Activated CD8-positive, alpha-beta memory T cell treated with anti-CD3 and anti-CD28 coated beads for 1 hour (primary cell): ENCODE measurements at places on chromosomes 12 and 14.

DNA sequence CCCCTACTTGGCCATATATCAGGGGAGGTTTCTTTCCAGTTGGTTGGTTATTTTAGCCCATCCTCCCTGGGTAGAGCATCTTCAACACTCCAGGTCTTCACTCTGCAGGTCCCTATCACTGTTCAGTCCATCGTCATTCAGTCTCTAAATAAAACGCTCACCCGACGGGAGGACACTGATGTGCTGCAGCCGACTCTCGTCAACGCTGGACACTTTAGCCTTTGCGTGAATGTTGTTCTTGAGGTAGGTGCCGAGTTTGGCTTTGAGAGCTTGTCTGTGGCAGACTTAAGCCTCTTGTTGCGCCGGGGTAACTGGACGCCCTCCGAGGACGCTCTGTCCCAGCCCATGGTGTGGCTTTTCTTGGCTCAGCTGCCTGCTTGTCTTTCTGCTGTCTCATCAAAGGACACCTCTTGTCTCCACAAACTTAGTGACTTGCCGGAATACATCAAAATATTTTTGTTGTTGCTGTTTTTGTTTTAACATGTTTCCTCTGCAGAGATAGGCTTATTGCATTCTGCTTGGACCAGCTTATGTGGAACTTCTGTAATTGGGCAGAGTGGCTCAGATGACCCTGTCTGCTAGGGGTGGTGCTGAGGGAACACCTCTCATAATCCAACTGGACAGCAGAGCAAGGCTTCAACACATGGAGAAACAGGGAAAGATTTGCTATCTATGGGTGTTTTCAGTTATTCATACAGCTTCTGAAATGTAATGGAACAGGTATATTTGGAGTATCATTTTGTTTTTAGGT lies 26.5 kb downstream of the TCTN1 start:
- DNase-seq: no peak

DNA sequence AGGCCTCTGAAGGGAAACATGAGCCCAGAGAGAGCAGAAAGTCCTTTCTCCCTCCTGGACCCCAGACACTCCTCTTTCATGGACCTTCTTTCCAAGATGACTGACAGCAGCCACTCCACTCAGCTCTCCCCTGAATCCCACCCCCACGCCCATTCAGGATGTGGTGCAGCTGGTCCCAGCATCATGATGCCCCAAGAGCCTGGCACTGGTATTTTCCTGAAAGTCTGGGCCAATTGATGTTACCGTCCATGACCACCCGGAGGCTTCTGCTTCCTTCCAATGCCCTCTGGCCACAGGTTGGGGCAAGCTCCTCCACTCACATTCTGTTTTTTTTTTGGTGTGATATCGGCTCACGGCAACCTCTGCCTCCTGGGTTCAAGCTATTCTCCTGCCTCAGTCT lies 112.6 kb downstream of the CALM1 start:
- no peak for DNase-seq

GRCh38 chr12:118094039-118094438 lies 9.8 kb downstream of the VSIG10 start:
- DNase-seq: no peak

DNA sequence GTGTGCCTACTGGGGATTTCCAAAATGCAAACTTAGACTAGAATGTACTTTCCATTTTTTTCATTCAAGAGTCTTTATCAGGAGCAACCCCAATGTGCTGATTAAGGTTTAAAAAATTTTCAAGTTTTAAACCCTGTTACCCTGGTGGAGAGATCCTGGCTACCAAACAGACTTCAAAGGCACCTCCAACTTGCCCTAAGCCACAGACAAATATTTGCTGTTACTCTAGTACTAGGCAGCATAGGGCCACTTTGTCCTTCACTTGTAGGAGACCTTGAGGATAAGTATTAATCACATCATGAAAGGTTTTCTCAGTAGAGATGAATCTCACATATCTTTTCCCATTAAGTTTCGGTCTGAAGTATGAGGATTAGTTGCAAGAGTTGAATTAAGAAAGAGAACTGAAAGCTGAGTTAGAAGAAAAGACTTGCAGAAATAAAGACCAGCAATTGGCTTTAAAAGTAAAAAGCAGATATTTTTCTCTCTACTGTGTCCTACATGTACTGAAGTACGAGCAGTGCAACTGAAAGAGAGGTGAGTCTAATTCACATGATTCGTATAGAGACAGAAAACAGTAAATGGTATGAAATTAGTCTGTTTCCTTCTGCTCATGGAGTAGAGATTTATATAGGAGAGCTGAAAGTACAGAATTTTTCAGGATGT lies 28.3 kb downstream of the NTN4 start:
- DNase-seq: no peak

GRCh38 chr14:84006643-84007155 lies 1523.2 kb upstream of the FLRT2 start:
- DNase-seq: no peak

- no peak for DNase-seq
Measured at GRCh38 chr14:51507906-51508511, 143.7 kb upstream of the FRMD6 start.

- DNase-seq: no peak
Measured at GRCh38 chr14:58535044-58535443, 102.7 kb upstream of the DACT1 start.

DNA sequence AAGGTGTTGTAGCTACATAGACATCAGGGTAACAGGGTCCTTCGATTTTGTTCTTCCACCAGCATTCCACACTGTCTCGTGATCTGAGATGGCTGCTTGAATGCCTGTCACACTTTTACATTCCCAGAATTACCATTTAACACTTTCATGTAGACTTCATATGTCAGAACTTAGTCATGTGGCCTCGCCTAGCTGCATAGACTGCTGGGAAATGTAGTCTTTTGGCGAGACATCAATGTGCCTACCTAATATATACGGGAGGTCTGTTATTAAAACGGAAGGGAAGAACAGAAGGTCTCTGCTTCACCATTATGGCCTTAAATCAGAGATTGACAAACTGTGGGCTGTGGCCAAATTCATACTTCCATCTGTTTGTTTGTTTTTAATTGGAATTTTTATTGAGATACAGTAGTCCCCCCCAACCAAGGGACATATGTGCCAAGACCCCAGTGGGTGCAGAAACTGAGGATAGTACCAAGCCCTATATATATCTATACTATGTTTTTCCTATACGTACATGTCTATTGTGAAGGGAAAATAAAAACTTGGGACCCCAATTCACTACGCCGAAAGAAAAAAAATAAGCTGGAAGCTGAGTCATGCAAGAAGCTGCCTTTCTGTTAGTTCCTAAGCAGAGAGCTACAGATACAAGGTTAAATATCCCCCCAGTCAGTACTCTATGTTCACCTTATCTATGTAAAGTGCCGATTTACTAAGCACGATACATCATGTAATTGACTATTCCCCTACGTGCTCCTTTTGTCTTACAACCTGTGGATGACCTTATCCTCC lies 11.3 kb upstream of the HRK start:
- no peak for DNase-seq

- peak; percentile 86 for DNase-seq
Measured at GRCh38 chr12:124453419-124454351, 113.7 kb downstream of the NCOR2 start.

GRCh38 chr14:38225946-38226345 lies 18.2 kb downstream of the SSTR1 start:
- no peak for DNase-seq

GRCh38 chr14:73203527-73203926 lies 33.8 kb upstream of the PAPLN start:
- no peak for DNase-seq

- DNase-seq: no peak
Measured at GRCh38 chr12:40689576-40689975, 2.7 kb upstream of the CNTN1 start.

DNA sequence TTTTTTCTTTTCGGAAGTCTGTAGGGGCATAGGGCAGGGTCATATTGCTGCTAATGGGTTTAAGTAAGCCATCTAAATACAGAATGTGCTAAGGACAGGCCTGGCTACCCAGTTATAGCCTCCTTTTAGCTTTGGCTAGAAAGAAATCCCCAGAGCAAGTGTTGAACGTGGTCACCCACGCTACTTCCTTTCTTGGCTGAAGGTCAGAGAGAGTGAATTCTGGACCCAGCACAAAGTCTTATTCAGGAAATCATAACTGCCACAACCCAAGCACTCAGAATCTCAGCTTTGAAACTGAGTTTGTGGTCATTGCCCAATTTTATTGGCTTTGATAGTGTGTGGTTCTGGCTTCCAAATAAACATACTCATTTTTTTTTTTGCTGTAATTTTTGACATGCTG lies 542.1 kb upstream of the ATP2B1 start:
- no peak for DNase-seq

DNA sequence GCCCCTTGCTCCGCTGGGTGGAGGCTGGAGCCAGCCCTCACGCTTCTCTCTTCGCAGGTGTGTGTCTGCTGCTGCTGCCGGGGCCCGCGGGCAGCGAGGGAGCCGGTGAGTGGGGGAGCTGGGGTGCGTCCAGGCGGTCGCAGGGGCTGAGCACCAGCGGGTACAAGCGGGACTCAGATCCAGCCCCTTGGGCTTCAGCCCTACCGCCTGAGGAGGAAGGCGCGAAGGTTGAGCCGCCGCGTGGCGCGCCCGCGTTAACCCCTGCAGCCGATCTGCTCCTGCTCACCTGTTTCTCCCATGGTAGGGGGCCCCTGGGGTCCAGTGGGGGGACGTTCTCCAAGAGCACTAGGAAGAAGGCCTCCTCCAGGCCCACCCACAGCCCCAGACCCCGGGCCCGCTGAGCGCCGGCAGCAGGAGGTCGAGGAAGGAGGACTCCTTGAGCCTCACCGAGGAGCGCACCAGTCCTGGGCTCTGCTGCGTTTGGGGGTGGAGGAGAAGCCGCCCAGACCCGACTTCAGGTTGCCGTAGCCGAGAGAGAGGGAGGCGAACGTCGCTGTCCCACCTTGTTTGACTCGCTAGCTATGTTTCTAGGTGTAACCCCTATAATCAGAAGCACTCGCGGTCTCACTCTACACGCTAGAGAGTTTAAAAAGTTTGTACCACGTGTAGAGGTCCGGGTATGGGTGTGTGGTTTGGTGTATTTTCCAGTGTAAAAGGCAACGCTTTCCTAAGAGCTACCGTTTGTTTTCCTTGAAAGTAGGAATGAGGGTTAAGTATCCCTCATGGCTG lies 834 bp downstream of the COCH start:
- no peak for DNase-seq

DNA sequence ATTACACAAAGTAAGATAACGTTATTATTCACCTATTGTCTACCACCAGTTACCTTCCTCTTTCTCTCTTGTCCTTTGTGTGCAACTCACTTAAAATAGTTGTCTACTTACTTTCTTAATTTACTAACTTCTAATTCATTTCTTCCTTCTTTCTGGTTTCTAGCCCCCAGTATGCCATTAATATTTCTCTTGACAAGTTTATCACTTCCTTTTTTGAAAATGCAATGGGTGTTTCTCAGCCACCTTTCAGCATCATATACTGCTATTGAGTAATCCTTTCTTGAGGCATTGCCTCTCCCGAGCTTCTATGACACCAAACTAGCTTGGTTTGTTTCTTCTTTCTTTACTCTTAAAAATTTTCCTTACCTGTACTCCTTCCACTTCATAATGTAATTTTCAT lies 633.6 kb downstream of the TMTC2 start:
- no peak for DNase-seq
